Daoy (cell line): ENCODE measurements at places on chromosomes 7 and 10.

DNA sequence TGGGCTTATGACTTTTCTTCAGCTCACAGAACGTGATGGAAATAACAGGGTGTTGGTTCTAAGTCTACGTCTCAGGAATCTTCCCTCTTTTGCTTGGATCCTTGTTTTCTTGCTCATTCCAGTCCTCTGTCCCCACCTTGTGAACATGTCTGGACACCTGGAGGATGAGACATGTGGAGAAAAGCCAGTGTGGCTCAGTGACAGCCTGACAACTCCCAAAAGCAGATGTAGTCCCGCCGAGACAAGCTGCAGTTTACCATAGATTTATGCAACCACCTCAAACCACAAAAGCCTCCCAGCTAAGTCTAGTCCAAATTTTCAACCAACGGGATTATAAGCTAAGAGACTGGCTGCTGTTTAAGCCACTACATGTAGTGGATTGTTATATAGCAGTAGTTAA, 476.1 kb downstream of the SH2D4B start:
- DNase-seq = no peak

GRCh38 chr10:70584366-70584765, 18.2 kb downstream of the PRF1 start:
- no peak for DNase-seq

DNA sequence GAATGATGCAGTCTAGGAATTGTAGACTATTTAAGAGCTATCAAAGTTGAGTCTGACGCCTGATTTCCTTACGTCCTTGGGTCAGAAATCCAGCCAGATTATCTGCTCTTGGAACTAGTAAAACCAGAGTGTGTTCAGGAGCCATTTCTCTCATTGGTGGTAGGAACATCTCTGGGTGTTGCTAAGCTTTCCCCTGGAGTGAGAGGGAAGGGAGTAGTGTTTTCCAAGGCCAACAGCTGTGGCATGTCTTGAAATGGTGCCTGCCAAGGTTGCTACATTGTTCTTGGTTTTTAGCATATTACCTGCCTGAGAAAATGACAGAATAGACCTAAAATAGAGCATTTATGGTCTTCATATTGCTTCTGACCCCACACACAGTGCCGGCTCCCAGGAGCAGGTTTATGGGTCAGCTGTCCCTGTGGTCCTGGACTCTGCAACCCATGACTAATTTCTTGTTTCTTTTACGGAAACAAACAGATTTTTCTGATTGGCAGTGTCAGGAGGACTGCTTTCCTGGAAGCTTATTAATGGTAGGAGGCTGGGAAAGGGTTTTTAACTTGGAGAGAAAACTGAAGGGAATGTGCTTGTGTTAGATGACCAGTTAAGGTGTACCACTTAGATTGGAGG, 17.5 kb downstream of the GBF1 start:
- no peak for DNase-seq

- DNase-seq = no peak
Measured at GRCh38 chr7:91137788-91138368, 126.4 kb upstream of the FZD1 start.

GRCh38 chr7:38217672-38218071, 39.6 kb downstream of the STARD3NL start:
- no peak for DNase-seq

DNA sequence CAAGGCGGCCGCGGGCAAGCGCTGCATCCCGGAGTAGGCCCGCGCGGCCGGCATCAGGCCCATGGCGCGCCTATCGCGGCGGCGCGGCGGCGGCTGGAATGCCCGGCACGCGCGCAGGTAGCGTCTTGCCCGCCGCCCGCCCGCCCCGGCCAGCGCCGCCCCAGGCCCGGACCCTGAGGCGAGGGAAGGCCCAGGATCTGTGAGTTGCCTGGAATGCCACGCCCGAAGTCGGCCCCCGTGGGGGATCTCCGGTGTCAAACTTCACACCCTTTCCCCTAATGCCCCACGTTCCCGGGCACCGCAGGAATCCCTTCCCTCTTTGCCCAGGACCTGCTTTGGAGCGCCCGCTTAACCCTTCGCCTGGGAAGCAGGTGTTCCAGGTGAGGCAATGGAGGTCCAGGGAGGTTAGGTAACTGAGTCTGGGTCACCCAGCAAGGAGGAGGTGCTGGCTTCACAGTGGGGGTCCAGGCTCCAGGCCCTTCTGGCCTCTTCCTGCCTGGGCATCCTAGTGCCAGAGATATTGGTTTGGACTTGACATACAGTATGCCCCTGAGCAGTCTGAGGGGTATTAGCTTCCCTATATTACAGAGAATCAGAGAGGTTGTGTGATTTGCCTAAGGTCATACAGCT, 138.1 kb downstream of the ARHGAP22 start:
- DNase-seq = no peak
